ENCODE measurements at places on chromosomes 5 and 9. TPM values are rescaled to one million over a fixed set of nuclear protein-coding genes. Genes with fewer than 3 reads are reported as not detected.

FRMPD1 gene
- not detected for total RNA-seq

DNA sequence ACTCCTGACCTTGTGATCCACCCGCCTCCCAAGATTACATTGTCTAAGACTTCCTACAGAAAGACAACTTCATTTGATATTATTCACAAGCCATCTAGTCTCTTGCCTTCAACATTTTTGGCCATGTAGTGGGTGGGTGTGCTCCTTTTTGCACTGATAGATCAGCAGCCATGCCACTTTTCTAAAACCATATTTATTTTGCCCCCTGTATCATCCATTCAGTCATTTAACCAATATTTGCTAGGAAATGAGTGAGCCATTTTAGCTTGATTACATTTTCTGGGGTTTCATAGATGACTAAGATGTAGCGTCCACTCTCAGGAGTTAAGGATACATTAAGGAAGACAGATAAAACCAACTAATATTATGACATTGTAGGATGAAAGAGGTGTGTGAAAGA lies 555.6 kb downstream of the RAB3C start:
- DNase-seq, result no peak

DNA sequence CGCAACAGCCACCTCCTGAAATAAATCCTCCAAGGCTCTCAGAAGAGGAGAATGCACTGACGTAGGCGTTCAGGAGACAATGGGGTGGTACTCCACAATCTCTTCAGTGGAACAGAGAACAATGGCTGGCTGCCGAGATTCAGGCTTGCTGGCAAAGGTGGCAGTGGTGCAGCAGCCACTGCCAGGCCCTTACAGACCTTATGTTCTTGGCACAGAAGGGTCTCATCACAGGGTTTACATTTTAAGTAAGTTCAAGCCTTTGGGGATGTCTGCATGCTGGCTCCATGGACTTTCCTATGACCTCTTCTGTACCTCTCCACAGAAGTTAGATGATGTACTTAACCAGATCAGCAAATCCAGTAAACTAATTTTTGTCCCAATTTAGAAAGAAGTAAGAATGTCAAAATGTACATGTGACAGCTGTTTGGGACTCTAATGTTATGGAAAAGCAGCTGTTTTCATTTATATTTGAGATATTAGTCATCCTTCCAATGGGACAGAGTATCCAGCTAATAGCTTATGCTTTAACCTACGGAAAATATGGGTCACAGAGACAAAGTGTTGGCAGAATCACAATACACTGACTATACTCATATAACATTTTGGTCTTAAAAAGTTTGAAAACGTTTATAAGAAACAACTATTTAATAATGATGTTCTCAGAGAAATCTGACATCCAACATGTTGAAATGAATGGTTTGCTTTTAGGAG lies 180.9 kb downstream of the MAPKAP1 start:
- DNase-seq, result no peak

DNA sequence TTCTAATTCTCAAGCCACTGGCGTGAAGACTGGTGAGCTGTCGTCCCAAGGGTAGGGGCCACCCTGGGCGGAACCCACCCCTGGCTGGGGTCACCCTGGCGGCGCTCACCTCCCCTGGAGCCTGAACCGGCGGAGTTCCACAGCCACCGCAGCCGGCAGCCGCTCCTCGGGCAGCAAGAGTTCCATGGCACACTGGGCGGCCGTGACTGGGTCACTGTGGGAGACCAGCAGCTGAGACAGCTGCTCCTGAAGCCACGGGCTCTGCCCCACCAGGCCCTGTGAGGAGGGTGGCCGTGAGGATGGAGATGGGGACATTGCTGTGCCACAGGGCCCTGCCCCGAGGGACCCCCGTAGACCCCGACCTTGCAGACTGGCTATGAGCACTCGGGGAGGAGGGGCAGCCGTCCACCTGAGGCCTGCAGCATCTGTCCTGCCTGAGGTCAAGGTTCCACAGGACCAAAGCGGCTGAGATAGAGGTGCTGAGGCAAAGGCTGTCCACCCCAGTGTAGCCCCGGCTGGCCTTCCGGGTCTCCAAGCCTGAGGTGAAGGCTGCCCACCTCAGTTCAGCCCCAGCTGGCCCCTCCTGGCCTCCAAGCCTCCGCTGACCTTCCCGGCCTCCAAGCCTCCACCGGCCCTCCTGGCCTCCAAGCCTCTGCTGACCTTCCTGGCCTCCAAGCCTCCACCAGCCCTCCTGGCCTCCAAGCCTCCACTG lies 50.6 kb upstream of the NRARP start:
- no peak for DNase-seq

- no peak for DNase-seq
Measured at GRCh38 chr5:116795189-116795588, 220.6 kb upstream of the SEMA6A start.

GRCh38 chr5:53378590-53379247 lies 101.7 kb upstream of the FST start:
- no peak for DNase-seq

GZMA gene
- not detected for total RNA-seq

- DNase-seq, result no peak
Measured at GRCh38 chr5:177362610-177363507, 5.1 kb downstream of the RGS14 start.

GRCh38 chr5:150077996-150078801 lies 8.2 kb downstream of the CSF1R start:
- no peak for DNase-seq

DNA sequence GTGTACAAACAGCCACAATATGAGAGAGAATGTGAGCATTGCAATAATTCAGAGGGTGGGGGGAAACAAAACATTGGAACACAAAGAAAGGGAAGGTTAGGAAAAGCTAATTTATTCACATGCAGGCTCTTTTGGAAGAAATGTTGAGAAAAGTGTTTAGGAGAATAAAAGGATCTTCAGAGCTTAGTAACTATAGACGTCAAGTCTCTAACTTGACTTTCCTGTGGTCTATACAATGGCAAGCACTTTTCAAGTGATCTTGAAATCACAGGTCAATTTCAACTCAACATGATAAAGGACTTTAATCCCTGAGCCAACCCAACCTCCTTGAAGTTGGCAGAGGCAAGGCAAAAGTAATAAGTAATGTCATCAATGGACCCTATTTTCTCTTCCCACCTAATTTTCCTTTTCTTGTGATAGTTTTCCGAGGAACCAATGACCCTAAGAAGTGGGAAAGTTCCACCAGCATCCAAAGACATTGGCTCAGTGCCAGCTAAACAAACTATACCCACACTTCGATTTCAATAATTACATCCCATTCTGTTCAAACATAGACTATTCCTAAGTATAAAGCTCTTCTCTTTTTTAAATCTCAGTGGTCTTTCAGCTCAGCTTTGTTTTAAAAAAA lies 23.7 kb downstream of the RFK start:
- no peak for DNase-seq

GRCh38 chr9:81517954-81518353 lies 171.4 kb downstream of the TLE1 start:
- no peak for DNase-seq

DNA sequence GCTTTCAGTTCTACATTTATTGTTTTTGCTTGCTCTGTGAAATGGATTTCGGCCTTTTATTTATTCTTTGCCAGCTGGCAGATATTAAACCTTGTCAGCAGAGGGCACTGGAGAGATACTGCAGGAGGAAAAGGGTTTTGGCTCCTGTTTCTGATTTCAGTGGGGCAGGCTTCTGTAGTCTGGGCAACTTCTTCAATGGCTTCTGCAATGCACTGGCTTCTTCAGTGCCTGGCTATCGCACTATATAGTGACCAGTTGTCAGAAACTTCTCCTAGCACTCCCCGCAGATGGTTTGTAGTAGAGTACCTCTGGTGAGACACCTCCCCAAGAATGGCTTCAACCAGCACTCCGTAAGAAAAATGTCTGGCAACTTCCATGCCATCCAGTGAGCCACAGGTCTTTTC lies 3.2 kb upstream of the NFX1 start:
- no peak for DNase-seq

DNA sequence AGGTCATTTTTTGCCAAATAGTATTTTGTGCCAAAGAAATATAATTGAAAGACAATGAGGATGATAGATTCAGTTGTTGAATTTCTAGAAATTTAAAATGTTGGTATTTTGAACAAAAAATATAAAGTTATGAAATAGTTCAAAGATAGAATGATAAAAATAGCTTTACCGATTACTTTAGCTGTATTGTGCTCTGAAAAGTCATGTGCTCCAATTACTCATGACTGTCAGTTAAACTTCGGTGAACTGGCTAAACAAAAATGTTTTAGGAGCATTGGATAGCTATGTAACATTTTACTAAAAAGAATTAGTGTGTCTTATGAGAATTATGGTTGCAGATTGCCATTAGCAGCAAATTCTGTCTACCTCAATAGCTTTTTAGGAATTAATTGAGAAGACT lies 177.3 kb upstream of the VCAN start:
- DNase-seq, result no peak

- no peak for DNase-seq
Measured at GRCh38 chr5:105150323-105150722, 1587.7 kb upstream of the NUDT12 start.

SHISAL2B gene
- total RNA-seq, result not detected

DNA sequence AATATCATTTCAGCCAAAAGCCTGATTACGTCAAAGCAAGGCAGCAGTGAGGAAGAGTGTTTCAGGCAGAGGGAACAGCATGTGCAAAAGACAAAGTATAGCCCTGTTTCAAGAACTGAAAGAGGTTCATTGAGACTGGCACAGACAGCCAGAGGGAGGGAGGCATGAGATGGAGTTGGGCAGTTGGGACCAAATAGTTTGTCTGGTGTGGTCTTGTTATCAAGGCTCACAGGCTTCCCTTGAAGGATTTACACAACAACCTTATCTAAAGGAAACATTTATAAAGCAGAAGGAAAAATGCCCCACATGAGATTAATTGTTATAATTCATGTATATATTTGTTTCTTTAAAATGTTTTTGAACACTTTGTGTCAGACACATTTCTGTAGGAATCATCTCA lies 253.3 kb downstream of the DMAC1 start:
- DNase-seq, result no peak

ERP44 gene
- 20.1 TPM for total RNA-seq

DNA sequence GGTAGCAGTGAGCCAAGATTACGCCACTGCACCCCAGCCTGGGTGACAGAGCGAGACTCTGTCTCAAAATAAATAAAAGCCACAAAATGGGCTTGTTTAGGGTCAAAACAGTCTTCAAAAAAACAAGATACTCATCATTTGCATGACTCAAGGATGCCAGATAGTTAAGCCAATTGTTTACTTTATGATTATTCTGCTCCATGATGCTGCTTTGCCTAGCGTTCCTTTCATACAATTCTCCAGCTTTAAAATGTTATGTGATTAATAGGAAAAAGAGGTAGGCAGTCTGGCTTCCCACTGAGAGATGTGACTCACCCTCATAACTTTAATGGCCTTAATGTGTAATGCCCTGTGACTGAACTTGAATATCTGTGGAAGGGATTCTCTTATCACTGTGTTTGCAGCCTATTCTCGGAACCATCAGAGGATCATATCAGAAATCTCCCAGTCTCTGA lies 364.6 kb upstream of the TRPC7 start:
- peak; percentile 71 for DNase-seq

SLC1A1 gene
- 6.1 TPM for total RNA-seq

- no peak for DNase-seq
Measured at GRCh38 chr5:59640411-59640810, 253.1 kb downstream of the PDE4D start.

KIF20A gene
- 4.4 TPM for total RNA-seq

CNTNAP3 gene
- 2.5 TPM for total RNA-seq

SLF1 gene
- total RNA-seq, result 2.7 TPM

- DNase-seq, result no peak
Measured at GRCh38 chr5:73591698-73592501, 26.4 kb downstream of the UTP15 start.

- no peak for DNase-seq
Measured at GRCh38 chr9:135707252-135708138, 5.5 kb downstream of the KCNT1 start.

ADRB2 gene
- 0.75 TPM for total RNA-seq

CYLC2 gene
- not detected for total RNA-seq

GRCh38 chr5:135481387-135481786 lies 29.2 kb upstream of the TIFAB start:
- no peak for DNase-seq

DNA sequence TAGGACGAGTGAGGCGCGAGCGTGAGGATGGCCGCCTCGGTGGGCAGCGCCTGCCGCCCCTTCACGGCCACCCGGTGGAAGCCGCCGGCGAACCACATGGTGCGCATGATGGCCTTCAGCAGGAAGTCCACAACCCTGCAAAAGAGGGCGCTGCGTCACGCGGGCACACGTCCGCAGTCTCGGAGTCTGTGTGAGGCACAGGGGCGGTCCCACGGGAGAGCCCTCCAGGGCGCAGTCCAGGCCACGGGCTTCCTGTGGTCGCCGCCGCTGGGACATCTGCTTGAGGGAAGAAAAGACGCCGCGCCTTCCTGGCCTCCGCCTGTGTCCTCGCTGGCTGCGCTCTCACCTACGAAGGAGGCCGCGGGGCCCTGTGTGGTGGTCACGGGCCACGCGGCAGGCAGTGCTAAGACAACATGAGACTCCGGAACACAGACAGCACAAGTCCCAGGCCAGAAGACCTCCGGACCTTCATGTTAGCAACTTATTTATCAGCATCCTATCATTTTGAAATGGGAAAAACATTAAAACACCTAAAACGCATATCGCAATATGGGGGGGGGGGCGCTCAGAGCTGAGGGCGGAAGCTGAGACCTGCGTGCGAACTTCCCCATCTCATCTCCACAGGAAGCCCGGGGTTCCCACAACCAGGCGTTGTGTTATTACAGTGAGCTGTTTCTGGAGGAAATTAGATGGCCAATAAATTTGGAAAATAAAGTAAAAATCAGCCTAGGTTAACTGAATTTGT lies 28.8 kb downstream of the LPCAT1 start:
- DNase-seq, result no peak

DNA sequence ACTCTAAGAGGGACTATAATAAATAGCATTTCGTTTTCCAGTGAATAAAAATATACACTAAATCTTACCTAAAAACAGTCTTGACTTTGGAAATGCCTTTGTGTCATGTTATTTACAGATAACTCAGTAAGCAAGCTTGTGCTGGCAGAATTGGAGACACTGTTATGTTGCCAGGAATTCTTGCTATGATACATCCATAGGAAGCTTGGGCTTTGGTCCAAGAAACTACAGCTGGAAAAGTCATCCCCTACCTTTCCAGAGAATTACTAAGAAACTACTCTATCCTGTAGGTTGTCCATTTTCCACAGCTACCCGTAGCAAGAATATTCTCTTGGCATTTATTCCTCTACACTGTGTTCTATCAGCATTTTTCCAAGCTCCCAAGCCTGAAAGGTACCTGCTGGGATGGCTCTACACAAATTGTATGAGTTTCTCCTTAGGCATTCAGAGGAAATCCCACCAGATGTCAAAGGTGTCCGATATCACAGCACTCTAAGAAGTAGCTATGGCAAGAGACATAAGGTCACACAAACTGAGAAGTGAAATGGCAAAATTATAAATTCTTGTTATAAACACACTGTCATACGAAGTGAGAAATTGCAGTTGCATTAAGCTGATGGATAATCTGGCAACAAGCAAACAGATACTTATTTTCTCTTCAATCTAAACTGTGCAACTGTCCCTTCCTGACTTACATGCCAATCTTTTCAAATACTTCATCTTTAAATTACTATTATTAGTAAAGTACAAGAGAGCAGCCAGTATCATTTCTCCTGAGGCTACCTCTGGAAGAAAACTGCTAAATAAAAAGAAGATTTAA lies 68.5 kb downstream of the MCTP1 start:
- no peak for DNase-seq

GRCh38 chr9:121735793-121736770 lies 84.6 kb downstream of the DAB2IP start:
- no peak for DNase-seq

Data from kidney epithelial cell (primary cell).